Smooth muscle cell of the brain vasculature (primary cell): ENCODE measurements at places on chromosomes 7 and 10.
A peak's percentile ranks its signal among the peaks of the same experiment; 100 is the strongest.

DNA sequence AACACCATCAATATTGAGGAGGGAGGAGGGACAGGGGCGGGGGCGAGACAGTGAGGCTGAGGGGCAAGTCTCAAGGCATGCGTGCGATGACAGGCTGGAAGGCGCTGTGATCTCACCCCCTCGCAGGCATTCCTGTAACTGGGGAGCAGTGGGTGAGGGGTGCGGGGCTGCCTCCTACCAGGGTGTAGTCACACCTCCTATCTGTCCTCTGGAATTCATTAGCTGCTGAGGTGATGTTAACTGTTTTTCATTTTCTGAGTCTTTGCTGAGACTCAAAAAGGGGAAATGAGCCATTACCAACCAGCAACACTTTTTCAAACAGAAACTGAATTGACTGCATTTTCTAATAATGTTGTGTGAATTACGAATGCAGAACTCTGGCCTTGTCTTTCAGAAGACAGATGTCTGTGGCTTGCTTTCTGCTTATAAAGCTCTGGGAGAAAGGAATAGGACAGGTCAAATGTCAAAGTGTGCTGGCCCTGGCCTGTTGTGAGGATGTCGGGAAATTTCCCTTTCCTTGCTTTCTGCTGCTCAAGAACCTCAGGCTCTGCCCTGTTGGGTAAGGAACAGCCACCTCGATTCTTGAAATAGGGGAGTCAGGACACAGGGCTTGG lies 23.7 kb upstream of the CDH23 start:
- no peak for DNase-seq

GRCh38 chr7:38374507-38374906 lies 101.1 kb upstream of the TARP start:
- DNase-seq: peak; percentile 9

GRCh38 chr10:116742367-116743265 lies at the start of gene HSPA12A:
TSS of gene HSPA12A (minus strand) at chr10:116742566. CDS start at chr10:116742469, 97 bp downstream.
- no peak for DNase-seq

DNA sequence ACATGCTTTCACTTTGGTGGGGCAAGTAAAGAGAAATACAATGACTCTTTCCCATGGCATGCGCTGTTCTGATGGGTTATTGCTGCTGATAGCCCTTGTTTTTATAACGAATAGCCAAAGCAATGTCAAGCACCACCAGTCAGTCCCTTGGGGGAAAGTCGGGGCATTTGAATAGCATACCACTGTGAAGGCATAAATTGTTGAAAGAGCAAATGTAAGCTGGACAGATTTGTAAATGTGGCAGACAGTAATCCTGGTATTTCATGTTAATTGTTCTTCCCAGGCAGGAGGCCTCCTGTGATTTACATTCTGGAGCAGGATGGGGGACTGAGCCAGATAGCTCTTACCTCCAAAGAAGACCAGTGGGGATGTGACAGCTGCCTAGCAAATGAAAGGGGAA lies 293.3 kb downstream of the ADRA2A start:
- no peak for DNase-seq

GRCh38 chr7:45224832-45225231 lies 67.2 kb downstream of the RAMP3 start:
- no peak for DNase-seq

DNA sequence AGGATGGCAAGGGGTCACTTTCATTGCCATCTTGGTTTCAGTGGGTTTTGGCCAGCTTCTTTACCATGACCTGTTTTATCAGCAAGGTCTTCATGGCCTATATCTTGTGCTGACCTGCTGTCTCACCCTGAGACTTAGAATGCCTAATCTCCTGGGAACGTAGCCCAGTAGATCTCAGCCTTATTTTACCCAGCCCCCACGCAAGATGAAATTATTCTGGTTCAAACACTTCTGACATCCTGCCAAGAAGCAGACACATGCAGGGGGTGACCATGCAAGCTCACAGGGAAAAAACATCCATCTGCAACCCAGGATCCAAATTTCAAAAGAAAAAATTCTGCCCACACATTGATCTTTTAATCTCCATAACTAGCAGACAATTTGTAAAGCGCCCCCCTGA lies 88.4 kb upstream of the EEPD1 start:
- no peak for DNase-seq

GRCh38 chr7:158344706-158345300 lies 242.8 kb downstream of the PTPRN2 start:
- DNase-seq: no peak

DNA sequence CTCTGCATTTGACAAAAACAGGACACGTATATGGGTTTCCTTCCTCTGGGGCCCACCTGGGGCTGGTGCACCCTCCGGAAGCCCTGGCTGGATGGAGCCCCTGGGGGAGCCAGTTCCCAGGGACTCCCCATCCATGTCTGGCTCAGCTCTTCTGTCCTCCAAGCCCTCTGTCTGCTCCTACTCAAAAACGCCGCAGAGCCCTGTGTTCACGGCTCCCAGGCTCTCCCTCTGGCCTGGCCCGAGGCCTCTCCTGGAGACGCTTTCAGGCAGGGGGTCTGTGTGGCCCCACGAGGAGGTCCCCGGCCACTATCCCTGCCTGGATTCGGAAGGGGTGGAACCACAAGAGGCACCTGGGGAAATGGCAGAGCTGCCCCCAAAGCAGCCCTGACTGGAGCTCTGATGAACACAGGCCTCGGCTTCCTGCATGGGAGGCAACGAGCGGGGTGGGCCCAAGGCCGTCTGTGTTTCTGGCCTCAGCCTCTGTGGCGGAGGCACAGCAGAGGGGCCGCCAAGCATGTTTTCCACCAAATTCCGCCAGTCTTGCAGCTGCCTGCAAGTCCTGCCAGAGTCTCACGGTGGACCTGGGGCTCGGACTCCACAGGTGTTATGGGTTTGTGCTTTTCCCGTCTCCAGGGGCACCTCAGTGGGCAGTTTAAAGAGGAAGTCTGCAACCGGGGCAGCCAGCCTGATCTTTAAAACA lies 22.6 kb upstream of the INPP5A start:
- no peak for DNase-seq

DNA sequence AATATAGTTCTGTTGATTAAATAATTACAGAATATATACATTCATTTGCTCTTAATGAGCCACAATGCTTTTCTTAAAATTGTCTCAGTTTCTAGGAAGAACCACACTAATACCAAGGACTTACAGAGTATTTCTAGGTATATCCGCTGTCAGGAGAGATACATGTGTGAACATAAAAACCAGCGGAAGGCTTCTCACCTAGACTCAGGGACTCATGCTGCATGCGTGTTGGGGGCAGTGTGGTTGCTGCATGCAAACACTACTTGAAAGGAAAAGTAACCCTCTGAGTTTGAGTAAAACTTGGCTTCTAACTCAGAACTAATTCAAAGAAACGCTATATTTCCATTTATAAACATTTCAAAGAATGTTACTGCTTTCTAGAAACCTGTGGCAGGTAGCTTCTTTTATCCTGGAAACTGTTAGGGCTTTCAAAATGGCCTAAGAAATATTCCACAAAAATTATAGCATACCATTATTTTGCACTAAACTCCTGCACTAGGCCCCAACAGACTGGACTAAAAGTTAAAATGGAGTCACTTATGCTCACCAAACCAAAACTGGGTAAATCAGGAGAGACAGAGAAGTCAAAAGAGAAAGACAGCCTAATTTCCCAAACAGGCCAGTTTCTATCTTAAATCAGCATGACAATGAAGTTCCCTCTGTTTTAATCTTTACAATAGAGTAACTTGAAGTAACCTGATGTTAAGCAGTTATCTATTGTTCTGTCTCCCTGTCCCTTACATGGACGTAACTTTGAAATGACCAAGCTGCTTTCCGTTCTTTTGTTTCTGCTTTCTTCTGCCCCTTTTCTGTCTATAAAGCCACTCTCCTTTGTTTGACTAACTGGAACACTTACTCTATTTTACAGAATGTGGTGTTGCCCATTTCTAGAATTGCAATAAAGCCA lies 95.2 kb upstream of the FAM133B start:
- no peak for DNase-seq
